Calu3 (cell line): ENCODE measurements at places on chromosomes 1 and 21. TPM values are rescaled to one million over a fixed set of nuclear protein-coding genes. Genes with fewer than 3 reads are reported as not detected.

- peak; percentile 64 for DNase-seq
Measured at GRCh38 chr1:31712630-31713029, 8.8 kb upstream of the COL16A1 start.

The COL8A2 gene
- total RNA-seq, result 0.07 TPM in 1 of 2 replicates, not detected in the other

DNA sequence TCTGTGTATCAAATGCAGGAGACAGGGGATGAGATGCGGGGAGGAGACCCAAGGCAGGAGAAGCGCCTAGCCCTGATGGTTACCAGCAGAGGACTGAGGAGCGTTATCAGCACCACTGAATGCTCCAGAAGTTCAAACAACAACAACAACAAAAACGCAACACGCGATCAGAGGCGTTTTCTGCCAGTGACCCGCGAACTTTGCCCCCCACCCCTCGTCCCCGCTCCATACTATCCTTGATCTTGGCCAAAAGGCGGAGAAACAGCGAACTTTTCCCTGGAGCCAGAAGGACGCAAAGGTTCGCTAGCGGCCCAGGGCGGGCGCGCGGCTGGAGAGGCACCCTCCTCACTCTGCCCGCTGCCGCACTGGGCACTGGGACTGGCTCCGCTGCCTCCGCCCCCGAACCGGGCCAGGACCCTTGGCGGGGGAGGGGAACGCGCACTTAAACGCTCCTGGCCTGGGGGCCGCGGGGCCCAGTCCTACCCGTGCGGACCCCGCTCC is 699 bp downstream of the ECHDC2 start:
- peak; percentile 22 for DNase-seq

GRCh38 chr1:96358057-96358456 is 363.5 kb upstream of the PTBP2 start:
- no peak for DNase-seq

GRCh38 chr1:200035397-200035955 is 8.0 kb downstream of the NR5A2 start:
- DNase-seq, result no peak

DNA sequence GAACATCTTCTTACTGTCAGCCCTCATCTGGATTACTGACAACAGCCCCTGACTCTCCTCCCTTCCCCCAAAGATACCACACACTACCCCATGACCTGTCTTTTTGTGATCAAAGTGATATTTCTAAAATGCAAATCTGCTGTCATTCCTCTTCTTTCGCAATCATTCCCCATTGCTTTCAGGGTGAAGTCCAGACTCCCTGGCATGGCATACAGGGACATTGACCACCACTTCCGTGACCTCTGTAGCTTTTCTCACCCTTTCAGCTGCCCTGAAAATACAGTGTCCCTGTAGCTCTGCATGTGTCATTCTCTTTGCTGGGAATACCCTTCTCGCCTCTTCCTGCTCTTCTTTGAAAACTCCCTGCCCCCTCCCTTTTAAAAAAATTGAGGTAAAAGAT is 4.1 kb downstream of the SERINC2 start:
- DNase-seq, result no peak

GRCh38 chr1:243513726-243514491 is 258.1 kb downstream of the SDCCAG8 start:
- DNase-seq, result no peak

The SLC19A2 gene
- total RNA-seq, result 22.0 and 24.2 TPM in 2 replicates

The MYOC gene
- total RNA-seq, result not detected in 2 replicates

DNA sequence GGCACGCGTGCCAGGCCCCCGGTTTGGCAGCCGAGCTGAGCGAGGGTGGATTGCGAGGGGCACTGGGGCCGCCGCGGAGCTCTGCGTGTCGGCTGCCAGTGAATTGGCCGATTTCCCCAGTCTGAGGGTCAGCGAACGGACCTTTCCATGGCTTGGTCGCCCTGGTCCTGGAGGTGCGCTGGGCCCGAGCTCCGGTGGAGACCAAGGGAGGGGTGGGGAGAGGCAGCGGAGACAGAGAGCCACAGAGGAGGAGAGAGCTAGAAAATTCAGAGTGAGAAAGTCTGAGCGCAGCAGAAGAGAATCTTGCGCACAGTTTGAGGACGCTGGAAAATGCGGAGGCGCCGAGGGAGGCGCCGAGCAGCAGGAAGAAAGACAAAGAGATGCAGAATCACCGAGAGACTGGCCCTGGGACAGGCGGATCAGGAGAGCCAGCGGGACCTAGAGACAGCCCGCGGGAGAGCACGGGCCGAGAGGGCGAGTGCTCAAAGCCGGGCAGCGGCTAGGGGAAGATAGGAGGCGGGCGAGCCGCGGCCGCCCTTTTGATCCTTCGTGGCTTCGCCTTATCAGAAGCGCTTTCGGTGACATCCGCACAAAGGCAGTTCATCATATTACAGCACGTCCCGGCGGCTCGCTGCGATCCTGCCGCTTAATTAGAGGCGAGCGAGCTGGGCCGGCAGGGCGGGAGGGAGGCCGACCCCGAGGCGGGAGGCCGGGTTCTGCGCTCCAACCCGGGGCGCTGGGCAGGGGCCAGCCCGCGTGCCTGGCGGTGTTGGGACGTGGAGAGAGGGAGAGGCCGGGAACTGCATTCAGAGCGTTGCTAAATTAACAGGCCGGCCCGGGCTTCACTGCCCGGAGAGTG is 12.7 kb downstream of the PAX7 start:
- no peak for DNase-seq

GRCh38 chr1:94743862-94744261 is 76.3 kb upstream of the SLC44A3 start:
- no peak for DNase-seq

GRCh38 chr1:197740992-197741391 is 34.3 kb downstream of the DENND1B start:
- DNase-seq, result no peak

- DNase-seq, result no peak
Measured at GRCh38 chr1:180213401-180214170, 16.5 kb upstream of the LHX4 start.

GRCh38 chr1:37989361-37989930 is 376 bp downstream of the SF3A3 start:
- DNase-seq, result peak; percentile 41

DNA sequence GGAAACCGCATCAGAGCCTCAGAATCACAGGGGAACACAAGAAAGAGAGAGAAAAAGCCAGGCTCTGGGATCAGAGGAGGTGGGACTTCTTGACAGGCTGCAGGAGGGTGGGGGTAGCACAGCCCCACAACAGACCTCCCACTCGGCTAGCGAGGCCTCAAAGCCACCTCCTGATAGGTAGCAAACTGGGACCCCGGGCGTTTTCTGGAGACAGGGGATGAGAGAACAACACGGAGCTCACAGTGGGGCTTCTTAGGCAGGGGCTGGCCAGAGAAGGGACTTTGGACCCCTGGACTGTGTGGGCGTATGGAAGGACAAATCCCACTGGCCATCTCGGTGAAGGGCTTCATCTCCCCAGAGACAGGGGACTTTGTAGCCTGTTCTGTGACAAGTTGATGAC is 116.3 kb downstream of the AJAP1 start:
- DNase-seq, result no peak

- no peak for DNase-seq
Measured at GRCh38 chr1:214838351-214838750, 235.4 kb downstream of the CENPF start.

DNA sequence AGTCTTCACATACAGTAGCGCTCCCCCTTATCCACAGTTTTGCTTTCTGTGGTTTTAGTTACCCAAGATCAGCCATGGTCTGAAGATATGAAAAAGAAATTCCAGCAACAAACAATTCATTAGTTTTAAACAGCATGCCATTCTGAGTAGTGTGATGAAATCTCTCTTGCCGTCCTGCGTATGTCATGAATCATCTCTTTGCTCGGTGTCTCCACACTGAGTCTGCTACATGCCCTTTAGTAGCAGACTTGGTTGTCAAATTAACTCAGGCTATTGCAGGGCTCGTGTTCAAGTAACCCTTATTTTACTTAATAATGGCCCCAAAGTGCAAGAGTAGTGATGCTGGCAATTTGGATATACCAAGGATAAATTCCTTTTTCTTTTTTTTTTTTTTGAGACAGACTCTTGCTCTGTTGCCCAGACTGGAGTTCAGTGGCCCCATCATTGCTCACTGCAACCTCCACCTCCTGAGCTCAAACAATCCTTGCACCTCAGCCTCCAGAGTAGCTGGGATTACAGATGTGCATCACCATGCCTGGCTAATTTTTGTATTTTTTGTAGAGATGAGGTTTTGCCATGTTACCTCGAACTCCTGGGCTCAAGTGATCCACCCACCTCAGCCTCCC is 22.6 kb downstream of the PHACTR4 start:
- DNase-seq, result no peak

DNA sequence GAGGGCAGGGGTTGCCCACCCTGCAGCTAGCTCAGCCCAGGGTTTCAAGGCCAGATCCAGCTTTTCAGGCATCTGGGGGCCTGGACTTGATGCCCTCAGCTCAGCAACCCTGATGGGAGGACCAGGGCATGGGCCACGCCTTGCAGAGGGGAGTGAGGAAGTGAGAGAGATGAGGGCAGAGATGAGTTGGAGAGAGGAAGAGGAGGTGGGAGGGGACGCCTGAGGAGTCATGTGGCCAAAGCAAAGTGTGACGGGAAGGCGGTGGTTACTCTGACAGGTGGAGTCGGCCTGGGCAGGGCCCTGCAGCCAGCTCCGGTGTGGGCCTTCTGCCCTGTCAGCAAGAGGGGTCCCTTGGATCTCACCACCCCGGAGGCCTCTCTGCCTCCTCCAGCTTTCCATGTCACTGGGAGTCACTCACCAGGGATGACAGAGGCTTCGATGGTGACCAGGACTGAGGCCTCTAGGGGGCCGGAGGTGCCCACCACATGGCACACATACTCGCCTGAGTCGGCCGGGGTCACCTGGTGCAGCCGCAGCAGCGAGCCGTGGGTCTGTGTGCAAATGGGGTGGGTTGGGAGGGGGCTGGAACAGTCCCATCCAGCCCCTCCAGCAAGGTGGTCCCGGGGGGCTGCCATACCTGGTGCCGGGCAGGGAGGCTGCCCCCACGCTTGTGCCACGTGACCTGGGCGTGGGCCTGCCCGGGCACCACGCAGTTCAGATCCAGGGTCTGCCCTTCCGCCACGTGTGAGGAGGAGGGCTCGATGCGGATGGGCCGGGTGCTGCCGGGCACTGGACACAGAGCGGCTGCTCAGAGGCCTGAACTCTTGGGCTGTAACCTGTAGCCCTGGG is 40.4 kb downstream of the LDLRAD2 start:
- no peak for DNase-seq

DNA sequence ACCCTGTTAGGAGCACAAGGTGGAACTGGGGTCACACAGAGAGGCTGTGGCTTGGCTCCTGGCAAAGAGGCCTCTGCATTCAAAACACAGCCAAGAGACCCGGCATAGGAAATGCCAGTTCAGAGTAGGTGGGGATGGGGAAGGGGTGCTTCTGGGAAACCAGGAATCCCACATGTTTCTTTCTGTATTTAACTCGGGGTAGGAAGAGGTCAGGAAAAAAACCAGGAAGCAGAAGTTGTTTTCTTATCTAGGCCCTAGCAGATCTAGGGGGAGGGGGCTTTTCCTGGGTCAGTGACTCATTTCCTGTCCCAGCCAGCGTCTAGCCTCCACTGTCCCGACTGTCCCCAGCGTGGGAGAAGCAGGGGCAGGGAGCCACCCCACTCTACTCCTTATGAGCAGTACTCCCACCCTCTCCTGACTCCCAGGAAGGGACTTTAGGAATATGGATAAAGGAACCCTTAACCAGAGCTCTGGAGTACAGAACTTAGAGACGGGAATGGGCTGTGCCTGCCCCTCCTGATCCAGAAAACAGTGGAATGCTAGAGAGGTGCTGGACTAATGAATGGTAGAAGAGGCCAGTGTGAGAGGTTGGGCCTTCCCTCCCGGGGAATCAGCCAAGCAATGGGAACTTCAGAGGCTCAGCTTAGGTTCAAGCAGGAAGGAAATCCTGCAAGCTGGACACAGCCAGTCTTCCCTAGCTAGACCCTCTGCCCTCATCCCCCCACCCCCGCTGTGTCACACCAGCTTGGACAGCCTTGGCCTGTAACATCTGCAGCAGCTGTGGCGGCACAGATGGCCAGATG is 5.7 kb downstream of the FHL3 start:
- peak; percentile 65 for DNase-seq

The KCNQ4 gene
- 0.92 and 1.4 TPM in 2 replicates for total RNA-seq

DNA sequence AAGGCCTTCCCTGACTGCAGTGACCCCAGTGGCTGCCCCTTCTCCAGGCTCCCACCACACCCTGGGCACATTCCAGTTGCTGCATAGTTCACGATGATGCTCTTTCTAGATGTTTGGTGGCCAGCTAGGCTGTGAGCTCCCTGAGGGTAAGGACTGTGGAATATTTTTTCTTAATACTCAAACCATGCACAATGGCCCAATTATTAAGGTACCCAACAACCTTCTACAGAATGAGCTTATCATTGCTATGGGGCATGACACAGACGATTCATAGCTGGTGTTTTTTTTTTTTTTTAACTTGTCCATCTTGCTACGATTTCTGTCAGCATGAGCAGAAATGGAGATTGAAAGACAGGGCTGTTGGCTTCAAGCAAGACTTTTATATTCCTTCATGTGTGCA is 68.9 kb upstream of the CLDN14 start:
- no peak for DNase-seq

DNA sequence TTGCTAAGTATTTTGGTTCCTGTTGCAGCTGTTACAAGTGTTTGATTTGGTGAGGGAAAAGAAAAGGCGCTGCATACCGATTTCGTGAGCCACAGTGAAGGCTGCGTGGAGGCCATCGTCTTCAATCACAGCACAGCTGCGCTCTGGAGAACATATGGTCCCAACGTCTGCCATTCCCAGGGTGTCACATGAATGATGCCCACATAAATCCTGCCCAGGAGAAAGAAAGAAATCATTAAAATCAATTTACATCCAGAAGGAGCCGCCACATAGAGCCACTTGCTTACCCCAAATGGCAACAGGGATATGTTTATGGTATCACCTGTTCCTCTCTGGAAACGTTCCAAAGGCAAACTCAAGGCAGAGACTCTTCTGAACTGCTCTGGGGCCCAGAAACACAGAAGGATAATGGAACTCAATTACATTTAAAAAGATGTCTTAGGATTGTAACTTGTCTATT is 12.2 kb downstream of the ADAMTS5 start:
- DNase-seq, result no peak

The NEXN gene
- 1.9 and 2.0 TPM in 2 replicates for total RNA-seq

- no peak for DNase-seq
Measured at GRCh38 chr1:152325111-152325510, at the start of gene FLG. Gene FLG (minus strand): TSS chr1:152325239. CDS start chr1:152315456, 9,783 bp downstream.

GRCh38 chr1:1556505-1556904 is 16.1 kb upstream of the TMEM240 start:
- no peak for DNase-seq
